ENCODE measurements at places on chromosomes 6 and 20.
A peak's percentile ranks its signal among the peaks of the same experiment; 100 is the strongest.

GRCh38 chr6:170378502-170378901 is 71.9 kb downstream of the FAM120B start:
- no peak for DNase-seq

GRCh38 chr6:122143813-122144601 is 255.4 kb upstream of the HSF2 start:
- DNase-seq = no peak

DNA sequence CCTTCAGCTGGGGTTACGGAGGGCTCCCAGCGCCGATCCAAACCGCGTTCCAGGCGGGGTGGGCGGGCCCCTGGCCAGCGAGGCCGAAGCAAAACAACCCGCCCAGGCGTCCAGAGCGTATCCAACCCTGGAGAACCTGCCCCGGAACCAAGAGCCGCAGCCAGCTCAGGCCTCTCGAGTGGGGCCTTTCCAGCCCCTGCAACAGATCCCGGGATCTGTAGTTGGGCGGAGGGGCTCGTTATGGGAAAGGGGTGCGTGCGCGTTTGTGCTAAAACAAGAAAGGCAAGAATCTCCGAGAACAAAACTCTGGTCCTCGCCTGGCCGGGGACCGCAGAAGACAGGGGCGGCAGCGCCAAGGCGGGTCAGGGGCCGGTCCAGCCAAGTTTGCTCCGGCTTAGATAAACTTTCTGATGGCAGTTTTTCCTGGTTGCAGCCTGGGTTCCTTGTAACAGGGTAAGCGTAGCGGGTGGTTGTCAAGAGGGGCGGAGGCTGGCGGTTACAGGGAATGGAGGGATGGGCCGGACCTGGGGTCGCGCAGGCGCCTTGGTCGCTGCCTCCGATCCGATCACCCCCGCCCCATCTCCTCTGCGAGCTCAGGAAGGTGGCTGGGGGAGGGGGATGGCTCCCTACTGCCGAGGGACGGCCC is 448 bp upstream of the RIN2 start:
- peak; percentile 59 for DNase-seq

DNA sequence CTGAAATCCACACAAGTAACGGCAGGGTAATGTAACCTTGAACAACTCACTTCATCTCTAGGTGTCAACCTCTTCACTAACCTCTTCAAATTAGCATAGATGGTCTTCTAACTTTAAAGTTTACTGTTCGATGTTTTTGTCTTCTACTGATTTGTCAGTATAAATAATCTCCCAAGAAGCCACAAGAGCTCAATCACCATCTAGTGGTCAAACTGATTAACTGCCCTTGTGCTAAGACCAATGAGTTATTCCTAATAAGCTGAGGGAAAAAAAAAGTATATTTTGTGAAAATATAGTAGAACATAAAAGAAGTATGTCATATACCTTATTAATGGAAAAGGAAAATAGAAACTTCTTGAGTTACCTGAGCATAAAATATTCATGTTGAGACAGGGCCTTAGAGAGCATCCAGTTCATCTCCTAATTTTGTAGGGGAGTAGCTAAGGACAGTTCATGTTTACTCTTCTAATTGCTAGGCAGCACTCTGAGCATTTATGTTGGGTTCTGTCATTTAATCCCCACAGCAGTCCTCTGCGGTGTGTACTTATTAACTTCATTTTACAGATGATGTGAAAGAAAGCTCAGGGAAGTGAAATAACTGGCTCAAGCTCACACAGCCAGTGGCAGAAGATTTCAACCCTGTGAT is 317.1 kb downstream of the ESR1 start:
- peak; percentile 62 for DNase-seq

- DNase-seq = no peak
Observed at GRCh38 chr6:98847416-98847778, 13.0 kb downstream of the POU3F2 start.

GRCh38 chr20:10739566-10739965 is 65.8 kb upstream of the JAG1 start:
- no peak for DNase-seq

DNA sequence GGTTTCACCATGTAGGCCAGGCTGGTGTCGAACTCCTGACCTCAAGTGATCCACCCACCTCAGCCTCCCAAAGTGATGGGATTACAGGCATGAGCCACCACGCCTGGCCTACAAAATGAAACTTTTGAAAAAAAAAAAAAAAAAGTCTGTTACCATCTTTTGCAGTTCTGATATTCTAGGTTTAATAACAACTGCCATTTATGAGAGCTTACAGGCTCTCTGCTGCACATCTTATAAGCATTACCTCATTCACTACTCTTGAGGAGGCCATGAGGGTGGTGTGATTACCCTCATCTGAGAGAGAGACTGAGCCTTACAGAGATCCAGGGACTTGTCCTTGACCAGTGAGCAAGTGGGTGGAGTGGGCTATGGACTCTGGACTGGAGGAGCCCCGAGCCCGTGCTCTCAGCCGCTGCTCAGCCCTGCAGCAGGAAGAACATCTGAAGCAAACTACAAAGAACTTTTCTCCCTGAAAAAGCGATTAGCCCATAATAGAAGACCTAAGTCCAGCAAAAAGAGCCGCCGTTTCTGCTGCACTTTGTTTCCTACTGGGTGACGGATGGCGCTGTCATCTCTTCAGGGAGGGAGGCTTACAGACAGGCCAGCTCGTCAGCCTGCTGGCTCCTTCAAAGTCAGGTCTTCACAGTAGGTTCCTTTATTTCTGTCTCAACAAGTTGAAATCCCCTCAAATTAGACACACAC is 119.8 kb upstream of the AKAP12 start:
- no peak for DNase-seq

GRCh38 chr20:46228670-46229069 is 79.6 kb downstream of the CDH22 start:
- no peak for DNase-seq

GRCh38 chr6:81634155-81634880 is 118.2 kb downstream of the TENT5A start:
- DNase-seq = no peak

- peak; percentile 29 for DNase-seq
Observed at GRCh38 chr6:28336284-28337120, 554 bp upstream of the ZSCAN31 start.

- no peak for DNase-seq
Observed at GRCh38 chr20:4513720-4514119, 208.0 kb upstream of the PRND start.

DNA sequence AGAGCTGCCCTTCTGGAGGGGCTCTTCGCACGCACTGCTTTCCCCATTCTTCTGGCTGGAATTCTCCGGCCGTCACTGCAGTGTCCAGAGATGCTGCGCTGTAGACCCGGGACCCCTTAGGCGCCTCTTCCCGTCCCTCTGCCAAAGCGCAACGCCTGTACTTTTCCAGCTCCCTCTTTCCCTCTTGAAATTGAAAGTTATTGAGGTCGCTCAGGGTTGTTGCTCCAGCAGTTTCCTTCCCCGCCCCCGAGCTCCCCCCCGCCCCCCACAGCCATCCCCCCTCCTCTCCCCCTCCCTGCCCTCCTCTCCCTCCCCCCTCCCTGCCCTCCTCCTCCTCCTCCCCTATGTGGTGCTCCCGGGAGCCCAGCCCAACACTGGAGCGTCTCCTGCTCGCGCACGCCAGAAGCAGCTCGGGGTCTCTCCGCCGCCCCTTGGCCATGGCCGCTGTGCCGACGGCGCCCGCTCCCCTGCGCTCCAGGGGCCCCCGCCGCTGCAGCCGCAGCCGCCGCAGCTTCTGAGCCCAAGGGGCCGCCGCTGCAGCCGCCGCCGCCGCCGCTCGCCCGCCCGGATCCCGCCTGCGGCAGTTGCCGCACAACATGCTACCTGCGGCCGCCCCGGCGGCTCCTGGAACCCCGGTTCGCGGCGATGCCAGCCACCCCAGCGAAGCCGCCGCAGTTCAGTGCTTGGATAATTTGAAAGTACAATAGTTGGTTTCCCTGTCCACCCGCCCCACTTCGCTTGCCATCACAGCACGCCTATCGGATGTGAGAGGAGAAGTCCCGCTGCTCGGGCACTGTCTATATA is at the start of gene RSPO3:
TSS of gene RSPO3 (plus strand) at position 374 of the 804 bp plus-strand sequence. CDS start 522 bp downstream, outside the sequence.
- DNase-seq = peak; percentile 45

DNA sequence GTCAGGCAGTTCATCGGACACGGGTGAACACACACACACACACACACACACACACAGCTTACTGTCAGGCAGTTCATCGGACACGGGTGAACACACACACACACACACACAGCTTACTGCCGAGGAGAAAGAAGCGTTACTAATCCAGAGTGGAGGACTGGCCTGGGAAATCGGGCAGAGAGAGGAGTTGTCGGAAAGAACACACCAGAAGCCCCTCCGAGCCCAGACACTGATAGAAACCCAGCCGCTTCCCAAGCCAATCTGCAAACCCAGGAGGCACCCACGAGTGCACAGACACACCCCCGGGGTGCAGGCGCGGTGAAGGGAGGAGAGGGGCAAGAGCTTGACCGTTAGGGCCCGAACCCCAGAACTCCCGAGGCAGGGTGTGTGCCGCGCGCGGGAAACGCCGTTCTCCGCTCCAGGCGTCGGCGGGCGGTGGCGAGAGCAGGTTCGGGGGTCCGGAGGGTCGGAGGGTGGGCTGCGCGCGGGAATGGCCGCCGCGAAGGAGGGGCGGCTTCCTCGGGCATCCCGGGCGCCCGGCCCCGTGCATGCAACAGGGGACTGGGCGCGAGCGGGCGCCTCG is 636 bp downstream of the ELOVL2 start:
- peak; percentile 33 for DNase-seq

DNA sequence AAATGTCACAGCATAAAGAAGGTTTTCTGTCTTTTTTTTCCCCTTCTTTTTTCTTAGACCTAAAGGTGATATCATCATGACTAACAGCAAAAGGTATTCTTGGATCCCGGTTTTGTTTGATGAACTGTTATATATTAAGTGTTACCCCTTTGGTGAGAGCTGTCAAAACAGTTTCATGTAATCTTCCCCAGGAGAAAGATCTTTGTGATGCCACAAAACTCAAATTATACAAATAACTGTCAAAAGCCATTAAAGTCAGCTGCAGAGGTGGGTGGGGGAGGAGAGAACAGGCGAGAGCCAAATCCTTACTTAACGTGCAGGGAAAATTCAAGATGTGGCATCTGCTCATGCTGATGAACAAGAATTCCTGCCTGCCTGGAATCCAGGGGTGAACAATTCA is 258.2 kb downstream of the BMP7 start:
- no peak for DNase-seq

- no peak for DNase-seq
Observed at GRCh38 chr6:80425089-80425823, 318.8 kb downstream of the BCKDHB start.

GRCh38 chr6:74507649-74508048 is 698.2 kb downstream of the COL12A1 start:
- no peak for DNase-seq

DNA sequence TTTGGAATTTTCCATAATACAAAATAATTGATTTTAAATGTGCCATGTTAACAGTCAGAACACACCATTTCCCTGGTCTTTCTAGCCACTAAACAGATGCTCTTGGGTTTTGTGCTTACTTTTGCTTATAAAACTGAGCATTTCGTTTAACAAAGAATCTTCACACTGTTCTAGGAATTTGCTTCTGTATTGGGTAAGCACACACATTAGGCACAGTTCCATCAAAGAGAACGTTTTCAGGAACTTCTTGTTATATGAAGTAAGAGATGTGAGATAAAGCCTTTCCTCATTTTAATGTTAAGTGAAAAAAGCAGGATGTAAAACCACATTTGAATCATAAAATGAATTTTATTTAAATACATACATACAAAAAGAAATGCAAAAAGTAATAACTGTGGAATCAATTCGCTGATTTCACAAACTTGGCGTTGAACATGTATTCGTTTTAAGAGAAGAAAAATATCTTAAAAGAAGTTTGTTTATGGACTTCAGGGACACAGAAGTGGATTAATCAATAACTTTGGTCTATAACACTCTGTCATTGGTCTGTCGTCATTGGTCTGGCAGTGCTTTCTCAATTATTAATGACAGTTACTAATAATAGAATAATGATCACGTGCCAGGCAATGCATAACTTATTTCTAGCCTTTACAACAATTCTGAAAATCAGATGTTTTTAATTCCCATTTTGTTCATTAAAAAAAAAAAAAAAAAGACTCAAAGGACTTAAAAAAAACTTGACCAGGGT is 199.9 kb upstream of the PRDM1 start:
- DNase-seq = no peak

DNA sequence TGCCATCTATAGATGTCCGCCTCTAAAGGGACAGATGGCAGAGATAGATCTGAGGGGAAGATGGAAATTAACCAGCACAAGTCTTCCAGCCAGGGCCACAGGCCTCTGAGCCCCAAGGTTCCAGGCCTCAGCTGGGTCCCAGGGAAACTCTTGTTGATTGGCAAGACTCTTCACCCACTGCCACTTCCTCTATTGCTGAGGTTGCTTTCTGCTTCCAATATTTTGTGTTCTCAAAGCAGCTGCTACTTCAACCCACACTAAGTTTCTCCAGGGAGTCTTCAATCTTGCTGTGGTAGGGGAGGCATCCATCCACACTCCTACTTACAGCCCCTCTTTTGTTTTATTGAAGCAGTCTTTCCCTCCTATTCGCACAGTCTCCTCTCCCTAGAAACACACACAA is 36.4 kb upstream of the SASH1 start:
- no peak for DNase-seq

DNA sequence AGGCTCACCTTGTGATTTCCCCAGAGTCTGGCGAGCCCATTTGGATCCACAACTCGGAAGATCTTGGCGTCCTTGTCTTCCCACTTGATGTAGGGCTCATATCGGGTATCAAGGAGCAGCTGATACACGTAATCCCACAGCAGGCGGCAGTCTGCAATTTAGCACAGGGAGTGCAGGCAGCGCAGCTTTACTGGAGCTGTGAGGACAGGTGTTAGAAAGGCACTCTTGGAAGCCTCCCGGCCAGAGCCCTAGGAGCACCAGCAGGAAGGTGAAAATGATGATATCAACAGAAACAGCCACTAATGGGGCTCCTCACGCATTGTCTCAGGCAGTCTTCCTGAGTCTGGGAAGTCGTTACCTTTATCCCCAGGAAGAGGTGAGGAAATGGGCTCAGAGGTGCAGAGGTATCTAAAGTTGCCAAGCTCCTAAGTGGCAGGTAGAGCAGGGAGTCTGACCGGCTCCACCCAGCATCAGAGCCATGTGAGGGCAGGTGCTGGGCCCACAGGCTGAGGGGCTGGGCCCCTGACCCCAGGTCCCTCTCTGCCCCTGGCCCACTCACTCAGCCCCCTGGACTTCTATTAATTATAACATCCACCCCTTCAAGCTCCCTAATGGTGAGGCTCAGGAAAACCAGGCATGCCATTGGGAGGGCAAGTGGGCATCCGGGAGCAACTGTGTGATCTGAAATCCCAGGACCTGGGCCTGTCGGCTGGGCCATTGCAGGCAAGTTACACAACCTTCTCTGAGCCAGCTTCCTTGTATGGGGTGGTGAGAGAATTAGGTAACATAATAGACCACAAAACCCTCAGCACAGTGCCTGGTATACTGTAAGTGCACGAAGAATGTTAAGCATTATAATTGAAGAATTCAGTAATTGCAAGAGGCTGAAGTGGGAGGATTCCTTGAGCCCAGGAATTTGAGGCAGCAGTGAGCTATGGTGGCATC is 18.3 kb downstream of the ETV7 start:
- DNase-seq = no peak

GRCh38 chr20:51757226-51757625 is 11.0 kb downstream of the ATP9A start:
- DNase-seq = no peak

- DNase-seq = no peak
Observed at GRCh38 chr6:90187437-90188121, 109.1 kb downstream of the BACH2 start.
